ENCODE measurements at places on chromosomes 1 and 21.

DNA sequence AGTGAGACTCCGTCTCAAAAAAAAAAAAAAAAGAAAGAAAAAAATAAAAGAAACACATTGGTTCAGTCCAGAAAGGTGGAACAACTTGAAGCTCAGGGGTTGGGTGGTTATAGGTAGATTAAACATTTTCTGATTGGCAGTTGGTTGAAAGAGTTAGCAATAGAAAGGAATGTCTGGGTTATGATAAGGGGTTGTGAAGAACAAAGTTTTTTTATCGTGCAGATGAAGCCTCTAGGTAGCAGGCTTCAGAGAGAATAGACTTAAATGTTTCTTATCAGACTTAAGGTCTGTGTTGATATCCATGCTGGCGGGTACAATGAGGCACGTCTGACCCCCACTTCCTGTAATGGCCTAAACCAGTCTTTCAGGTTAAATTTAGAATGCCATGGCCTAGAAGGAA, 45.0 kb upstream of the PDE9A start:
- DNase-seq = no peak

GRCh38 chr21:26171258-26172100, 909 bp upstream of the APP start:
- DNase-seq = no peak

DNA sequence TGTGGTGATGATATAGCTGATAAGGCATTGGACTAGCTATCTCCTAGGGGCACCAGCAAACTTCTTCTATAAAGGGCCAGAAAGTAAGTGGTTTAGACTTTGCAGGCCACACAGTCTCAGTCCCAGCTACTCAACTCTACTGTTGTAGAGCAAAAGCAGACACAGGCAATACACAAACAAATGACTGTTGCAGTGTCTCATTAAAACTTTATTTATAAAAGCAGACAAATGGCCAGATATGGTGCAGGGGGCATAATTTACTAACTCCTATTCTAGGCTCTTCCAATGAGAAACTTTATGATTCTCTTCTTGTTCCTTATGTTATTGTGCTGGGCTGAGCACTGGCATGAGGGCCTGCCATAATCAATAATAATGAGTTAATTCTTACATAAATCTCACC, 176.8 kb upstream of the POU3F1 start:
- DNase-seq = no peak

- DNase-seq = no peak
Observed at GRCh38 chr1:176241385-176242015, 34.4 kb upstream of the COP1 start.

GRCh38 chr1:16918371-16918770, 3.4 kb upstream of the CROCC start:
- DNase-seq = peak; percentile 3

DNA sequence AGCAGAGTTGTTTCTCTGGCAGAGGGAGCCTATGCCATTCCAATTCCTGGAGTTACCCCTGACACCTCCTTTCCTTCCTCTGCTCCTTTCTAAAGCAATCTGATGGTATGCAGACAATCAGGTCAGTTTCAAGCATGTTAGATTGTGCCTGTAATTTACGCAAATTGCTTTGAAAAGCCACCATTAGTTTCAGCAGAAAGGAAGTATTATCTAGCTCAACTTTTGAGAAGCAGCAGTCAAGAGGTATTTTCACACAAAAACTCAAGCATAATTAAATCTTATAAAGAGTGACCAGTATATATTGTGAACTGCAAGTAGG, 2.2 kb downstream of the ERRFI1 start:
- no peak for DNase-seq

DNA sequence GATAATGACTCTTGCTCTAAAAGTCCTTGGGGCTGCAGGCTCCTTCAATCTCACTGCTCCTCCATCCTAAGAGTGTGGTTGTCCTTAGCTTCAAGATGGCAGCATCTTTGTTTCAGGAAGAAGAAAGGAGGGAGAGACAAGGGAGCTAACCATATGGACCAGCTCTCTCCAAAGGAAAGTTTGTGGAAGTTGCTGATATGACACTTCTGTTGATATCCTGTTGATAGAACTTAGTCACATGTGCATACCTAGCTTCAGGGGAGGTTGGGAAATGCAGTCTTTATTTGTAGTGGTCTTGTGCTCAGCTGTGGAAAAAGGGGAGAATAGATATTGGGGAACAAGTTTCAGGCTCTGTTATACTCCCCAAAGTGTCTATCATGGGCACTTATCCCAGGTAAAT, 186.9 kb downstream of the GIPC2 start:
- no peak for DNase-seq

DNA sequence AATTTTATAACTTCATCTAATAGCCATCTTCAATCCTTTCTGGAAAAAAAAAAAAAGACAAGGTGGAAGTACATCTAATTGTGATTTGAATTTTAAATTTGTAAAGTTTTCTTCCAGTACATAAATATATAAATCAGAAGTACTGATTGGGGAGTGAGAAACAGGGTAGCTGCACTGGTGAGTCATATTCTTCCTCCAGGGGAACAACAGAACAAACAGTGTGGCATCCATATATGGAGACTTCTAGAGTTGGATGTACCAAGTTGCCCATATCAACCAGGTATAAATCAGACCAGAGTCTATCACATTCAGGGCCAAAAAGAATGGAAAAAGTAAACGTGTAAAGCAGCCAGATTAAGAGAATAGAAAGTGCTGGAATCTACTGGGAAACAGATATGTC, 66.0 kb upstream of the NRIP1 start:
- DNase-seq = no peak

DNA sequence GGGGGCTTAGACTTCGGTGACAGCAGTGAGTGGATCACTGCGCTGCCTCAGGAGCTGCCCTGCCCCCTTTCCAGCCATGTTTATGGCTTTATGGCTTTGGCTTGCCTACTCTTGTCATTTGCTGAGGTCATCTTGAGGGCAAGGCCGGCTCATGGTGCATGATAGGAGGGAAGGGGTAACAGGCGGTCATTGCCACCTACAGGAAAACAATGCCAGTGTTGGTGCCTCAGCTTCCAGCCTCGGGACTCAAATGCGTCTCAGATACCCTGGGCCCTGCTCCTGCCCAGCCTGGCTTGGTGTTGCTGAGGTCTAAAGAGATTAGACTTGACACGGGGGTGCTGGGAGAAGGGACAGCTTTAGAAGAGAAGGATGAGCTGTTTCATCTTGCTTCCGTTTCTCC, 14.5 kb downstream of the KDF1 start:
- no peak for DNase-seq

DNA sequence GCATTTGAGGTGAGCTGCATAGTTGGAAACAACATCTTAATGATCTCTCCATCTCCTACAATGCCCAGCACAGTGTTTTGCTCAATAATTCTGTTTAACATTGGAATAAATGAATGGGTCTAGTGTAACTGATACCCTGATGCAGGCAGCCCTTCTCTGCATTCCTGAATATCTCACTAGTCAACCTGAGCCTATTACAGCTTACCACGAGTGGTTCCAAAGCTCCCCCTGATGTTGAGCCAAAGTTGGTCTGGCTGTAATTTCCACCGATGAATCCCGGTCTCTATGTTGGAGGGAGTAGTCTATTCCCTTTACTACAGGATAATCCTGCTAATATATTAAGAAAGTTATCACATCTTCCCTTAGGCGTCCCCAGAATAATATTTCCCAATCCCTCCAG, 63.8 kb downstream of the ZBTB18 start:
- no peak for DNase-seq

DNA sequence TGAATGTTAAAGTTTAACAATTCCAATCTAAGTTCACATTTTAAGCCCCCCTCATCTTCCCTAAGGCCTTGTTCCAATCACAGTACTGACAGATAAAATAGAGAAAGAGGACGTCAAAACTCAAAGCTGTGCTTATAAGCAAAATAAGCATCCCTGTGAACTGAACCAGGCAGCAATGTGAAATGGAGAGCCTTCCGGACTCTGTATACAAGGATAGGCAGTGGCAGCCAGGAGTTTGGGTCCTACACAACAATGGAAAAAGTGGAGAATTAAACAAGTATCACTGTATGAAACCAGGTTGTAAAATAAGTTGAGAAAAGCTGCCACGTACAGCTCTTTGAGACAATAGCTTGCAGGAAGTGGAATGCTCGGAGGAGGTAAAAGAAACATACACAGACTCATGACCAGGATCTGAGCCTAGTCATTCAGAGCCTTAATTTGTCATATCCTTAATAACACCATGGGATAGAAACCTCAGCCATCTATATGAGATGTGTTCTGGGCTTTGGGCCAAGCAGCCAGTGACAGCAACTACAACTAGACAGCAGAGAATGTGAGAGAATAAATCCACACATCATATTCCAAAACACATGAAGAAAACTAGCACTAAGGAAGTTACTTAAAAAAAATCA, 55.2 kb upstream of the PALMD start:
- no peak for DNase-seq
